ENCODE measurements at places on chromosomes 2 and 18.
A peak's percentile ranks its signal among the peaks of the same experiment; 100 is the strongest.

DNA sequence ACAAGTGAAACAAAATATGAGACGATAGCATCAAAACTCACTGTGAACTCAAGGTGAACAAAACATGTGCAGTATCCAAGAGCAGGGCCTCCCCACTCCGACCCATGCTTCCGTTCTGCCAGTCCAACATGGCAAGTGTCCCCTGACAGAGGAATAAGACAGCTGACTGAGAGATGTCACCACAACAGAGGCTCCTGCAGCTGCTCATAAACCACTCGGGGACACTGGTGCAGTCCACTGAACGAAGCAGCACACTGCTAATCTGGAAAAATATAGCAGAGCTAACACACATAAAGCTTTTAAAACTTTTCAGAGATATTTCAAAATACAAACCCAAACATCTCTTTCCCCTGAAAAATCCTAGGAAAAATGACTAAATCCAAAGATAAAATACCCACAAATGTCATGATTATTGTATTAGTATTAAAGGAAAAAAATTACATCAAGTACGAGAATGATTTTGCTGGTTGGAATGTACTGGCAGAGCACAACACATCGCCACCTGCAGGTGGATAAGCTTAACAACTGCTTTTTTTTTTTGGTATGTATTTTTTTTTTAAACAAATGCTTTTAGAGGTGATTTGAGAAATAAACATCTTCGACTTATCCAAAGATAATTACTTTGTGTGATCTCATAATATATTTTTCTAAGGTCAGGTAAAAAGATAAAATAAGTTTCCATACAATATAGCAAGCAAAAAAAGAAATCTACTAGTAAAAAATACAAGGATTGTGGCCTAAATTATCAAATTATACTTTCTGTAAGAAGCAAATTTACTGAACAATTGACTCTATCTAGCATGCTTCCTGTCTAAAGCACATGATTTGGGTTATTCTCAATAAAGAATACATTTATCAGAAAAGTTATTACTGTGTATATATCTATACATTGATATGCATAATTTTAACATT, 18.6 kb downstream of the THADA start:
- peak; percentile 12 for DNase-seq

- DNase-seq: no peak
Observed at GRCh38 chr2:175167076-175167791, 769 bp downstream of the ATF2 start.

DNA sequence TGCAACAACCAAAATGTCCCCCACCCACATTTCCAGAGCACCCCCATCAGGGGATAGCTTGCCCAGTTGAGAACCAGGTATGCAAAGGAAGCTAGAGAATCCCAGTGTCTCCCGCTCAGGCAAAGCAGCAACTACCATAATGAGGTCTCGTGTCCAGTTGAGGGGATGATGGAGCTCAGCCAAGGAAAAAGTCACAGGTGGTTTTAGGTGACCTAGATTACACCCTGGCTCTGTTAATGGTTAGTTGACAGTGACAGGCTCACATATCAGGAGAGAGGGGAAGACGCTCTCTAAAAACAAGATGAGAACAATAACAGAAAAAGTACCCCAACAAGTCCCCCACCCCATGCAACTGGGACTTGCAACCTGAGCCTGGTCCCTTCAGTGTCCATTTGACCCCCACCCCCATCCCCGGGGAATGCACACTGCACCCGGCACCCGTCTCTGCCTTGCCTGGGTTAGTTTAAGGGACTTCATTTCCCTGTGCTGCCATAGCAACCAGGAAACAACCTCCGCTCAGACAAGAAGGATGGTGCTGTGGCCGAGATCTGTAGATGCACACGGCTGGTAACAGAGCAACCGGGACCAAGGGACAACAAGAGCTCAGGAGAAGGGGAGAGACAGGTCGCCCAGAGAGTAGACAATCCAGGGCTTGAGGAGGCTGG, at the start of gene KIAA2012:
Gene KIAA2012 (plus strand): TSS at position 519 of the 665 bp plus-strand sequence. CDS start 373 bp downstream, outside the sequence.
- peak; percentile 35 for DNase-seq

DNA sequence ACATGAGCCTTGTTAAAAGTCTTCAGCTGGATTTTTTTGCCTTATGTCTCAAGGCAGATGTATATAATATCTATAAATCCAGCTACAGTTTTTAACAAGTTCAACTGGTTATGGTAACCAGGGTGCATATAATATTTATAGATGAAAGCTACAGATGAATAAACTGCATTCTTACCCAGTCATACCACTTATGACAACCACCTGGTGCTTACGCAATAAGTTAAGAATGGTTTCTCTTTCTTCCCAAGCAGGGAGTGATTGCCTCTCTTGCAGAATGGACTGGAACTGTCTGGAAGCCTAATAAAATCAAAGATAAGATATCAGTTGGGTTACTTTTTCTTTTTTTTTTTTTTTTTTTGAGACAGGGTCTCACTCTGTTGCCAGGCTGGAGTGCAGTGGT, 19.6 kb downstream of the DHX57 start:
- no peak for DNase-seq

DNA sequence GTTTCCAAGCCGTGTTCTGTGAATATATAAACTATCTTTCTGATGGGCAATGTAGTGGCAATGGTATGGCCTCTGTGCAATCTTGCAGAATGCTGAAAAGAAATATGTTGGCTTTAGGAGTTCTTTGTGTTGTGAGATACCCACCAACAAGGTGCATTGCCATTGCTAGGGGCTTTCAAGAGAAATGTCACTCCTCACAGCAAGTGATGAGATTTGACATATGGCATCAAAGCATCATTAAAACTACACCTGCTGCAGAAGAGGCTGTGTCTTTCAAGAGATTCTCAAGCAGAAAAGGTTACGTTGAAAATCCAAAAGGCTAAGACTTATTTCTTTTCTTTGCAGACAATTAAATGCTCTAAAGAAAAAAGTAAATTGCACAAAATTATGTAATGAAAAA, 1110.8 kb downstream of the CBLN2 start:
- no peak for DNase-seq

GRCh38 chr2:214104967-214105366, 305.9 kb upstream of the VWC2L start:
- DNase-seq: no peak

DNA sequence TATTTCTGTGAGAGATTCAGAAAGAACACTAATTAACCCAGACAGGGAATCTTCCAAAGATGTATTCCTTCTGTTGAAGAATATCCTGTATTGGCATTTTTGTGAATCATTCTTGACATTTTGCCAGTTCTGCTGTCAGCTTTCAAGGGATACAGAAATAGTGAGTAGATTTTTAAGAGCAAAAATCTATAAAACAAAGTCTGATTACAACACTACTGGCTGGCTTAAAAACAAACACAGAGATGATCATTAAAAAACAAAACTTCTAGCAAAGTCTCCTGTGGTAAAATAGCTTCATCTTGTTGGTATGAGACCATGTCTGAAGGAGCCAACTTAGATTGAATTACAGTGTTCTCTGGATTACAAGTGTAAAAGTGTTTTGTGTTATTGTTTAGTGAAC, 866.3 kb upstream of the KLHL29 start:
- DNase-seq: no peak

- DNase-seq: no peak
Observed at GRCh38 chr2:85878719-85879370, 9.9 kb downstream of the ST3GAL5 start.

- no peak for DNase-seq
Observed at GRCh38 chr18:49697049-49697448, 116.3 kb downstream of the ACAA2 start.

GRCh38 chr2:31386648-31387047, 27.9 kb downstream of the XDH start:
- no peak for DNase-seq

GRCh38 chr2:106581755-106582147, 94.6 kb downstream of the CD8B2 start:
- no peak for DNase-seq

- peak; percentile 66 for DNase-seq
Observed at GRCh38 chr2:173630425-173631126, 275.9 kb downstream of the CDCA7 start.

DNA sequence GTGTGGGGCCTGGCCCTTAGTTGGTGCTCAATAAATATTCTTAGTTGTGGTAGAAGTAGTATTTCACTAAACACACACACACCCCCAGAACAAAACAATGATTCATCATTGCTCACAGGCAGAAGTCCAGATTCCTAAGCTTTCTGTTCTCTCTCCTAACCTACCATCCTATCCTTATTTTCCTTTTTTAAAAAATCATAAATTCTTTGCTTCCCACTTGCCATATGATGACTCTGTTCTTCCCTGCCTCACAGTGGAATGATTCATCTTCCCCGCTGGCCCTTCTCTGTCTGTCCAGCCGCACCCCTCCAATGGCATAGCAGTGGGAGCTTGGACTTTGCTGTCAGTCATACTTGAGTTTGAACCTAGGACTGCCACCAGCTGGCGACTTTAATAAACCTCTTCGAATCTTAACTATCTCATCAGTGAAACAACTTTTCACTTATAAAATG, 5.2 kb downstream of the EML6 start:
- DNase-seq: no peak

DNA sequence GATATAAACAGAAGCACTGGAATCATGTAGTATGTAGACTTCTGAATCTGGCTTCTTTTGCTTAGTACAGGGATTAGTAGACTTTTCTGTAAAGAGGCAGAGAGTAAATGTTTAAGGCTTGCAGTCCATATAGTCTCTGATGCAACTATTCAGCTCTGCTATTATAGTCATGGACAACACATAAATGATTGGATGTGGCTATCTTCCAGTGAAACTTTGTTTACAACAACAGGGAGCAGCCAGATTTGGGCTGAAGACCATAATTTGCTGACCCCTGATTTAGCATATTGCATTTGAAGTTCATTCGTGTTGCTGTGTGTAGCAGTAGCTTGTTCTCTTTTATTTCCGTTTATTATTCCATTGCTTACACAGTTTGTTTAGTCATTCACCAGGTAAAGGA, 55.0 kb downstream of the GPD2 start:
- DNase-seq: no peak

DNA sequence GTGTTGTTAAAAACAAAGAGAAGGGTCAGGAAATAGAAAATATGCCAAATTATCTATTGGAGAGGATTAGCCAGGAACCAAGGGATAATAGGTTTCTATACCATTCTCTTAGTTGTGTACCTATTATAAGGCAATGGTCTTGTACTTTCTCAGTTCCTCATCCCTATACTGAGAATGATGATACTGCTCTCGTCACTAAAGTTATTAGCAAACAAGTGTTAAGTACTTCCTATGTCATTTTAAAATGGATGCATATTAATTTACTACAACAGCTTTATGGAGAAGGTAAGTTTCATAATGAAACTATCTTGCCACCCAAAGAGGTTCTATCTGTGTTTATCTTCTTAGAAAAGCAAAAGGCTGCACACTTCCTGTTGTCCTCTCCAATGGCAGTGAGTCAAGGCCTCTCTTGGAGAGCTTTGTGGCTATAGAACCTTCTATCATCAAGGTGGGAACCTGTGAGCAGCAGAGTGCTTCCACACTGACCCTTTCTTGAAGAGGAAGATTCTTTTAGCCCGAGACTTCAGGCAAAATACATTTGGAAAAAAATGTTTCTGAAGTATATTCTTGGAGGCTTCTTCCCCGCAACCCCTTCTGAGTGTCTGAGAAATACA, 460.7 kb upstream of the FANCL start:
- no peak for DNase-seq

GRCh38 chr2:10566018-10566417, 117.9 kb upstream of the ODC1 start:
- DNase-seq: no peak

DNA sequence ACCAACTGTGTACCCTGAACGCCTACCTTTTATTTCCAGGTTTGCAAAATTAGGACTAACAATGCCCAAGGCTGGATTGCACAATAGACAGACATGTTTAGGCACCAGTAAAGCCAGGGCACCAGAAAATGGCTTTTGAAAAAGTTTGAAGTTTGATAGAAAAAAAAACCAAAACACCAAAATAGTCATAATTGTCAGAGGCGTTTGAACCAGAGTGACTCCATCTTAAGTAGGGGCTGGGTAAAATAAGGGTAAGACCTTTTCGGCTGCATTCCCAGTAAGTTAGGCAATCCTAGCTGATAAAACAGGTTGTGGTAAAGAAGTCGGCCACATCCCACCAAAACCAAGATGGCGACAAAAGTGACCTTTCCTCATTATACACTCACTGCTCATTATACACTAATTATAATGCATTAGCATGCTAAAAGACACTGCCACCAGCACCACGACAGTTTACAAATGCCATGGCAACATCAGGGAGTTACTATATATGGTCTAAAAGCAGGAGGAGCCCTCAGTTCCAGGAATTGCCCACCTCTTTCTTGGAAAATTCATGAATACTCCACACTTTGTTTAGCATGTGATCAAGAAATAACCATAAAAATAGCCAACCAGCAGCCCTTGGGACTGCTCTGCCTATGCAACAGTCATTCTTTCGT, 105.1 kb upstream of the MSH2 start:
- DNase-seq: no peak

GRCh38 chr2:35873921-35874320, 481.7 kb upstream of the CRIM1 start:
- DNase-seq: no peak

GRCh38 chr2:163649080-163649479, 86.7 kb downstream of the FIGN start:
- no peak for DNase-seq

- no peak for DNase-seq
Observed at GRCh38 chr18:70046796-70047195, 99.1 kb upstream of the CD226 start.

GRCh38 chr2:45860136-45861121, 209.0 kb downstream of the PRKCE start:
- DNase-seq: peak; percentile 59

- DNase-seq: no peak
Observed at GRCh38 chr2:60527762-60528161, 25.7 kb downstream of the BCL11A start.

DNA sequence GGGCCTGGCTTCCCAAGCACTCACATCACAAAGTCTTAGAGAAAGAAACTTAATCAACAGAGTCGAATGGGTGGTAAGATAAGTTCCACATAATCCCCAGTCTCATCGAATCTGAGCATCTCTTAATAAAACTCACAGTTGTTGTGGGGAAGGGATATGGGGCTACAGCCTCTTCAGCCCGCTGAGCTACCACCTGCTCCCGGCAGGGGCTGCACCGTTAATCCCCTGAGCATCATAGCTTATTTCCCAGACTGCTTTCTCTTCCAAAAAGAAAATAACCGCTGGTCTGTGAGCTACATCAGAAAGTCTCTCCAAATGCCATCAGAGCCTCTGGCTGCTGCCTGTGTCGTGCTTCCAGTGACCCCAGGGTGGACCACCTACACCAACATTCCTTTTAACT, 139.4 kb upstream of the CELF4 start:
- no peak for DNase-seq

GRCh38 chr2:123890148-123890547, 134.9 kb upstream of the CNTNAP5 start:
- no peak for DNase-seq
